ENCODE measurements at places on chromosomes 1 and 21.
A peak's percentile ranks its signal among the peaks of the same experiment; 100 is the strongest.

DNA sequence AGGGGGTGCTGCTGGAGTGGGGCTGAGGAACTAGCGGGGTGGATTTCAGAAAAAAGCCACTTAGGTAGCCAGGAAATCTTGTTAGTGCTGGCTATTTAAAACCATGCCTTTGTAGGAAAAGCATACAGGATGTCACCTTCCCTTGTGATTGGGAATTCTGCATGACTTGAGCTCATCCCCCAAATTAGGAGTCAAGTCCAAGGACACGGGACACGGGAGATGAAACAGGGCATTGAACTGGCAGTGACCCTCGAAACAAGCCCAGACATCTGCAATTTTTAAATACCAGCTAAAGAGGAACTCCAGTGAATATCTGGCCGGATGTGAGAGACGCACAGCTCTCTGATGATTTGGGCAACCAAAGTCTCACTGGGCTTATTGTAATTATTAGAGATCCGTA lies 32.8 kb downstream of the C2CD2 start:
- DNase-seq: no peak

- DNase-seq: no peak
These were observed 1.6 kb downstream of the AGO4 start for GRCh38 chr1:35809114-35810095.

GRCh38 chr1:15383810-15384209 lies 25.9 kb upstream of the EFHD2 start:
- DNase-seq: no peak

DNA sequence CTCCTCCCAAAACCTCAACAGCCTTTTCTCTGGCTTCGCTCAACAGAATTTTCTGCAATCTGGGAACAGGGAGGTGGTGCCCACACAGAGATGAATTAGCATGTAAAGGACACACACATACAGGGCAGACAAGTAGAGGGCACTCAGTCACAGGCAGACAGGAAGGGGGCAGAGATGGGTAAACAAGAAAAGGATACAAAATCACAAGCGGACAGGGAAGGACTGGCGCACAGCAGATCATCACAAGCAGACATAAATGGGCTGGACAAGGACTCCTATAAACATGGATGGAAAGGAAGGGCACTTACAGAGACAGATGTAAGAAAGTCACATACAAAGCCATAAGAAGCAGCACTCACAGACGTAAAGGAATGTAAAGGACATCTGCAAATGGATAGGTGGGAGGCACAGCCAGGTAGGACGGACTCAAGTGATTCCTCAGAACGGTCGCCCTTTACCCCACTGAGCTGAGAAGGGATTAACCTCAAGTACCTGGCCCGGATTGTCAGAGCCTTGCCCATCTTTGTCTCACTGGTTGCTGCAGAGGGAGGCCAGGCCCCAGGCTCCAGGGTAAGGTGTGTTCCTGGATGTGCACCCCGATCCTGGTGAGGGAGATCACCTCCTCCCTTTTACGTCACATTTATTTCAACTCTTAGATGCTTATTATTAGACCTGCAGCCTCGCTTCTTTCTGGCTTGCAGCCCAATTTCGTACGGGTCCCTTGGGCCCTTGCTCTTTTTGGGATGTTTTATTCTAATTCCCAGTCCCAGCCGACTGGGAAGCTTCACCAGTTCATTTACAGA lies 836 bp upstream of the PRCC start:
- peak; percentile 28 for DNase-seq

- no peak for DNase-seq
These were observed 53.2 kb downstream of the DDAH1 start for GRCh38 chr1:85411567-85412305.

- no peak for DNase-seq
These were observed 246.1 kb upstream of the DUSP10 start for GRCh38 chr1:221987860-221988520.

DNA sequence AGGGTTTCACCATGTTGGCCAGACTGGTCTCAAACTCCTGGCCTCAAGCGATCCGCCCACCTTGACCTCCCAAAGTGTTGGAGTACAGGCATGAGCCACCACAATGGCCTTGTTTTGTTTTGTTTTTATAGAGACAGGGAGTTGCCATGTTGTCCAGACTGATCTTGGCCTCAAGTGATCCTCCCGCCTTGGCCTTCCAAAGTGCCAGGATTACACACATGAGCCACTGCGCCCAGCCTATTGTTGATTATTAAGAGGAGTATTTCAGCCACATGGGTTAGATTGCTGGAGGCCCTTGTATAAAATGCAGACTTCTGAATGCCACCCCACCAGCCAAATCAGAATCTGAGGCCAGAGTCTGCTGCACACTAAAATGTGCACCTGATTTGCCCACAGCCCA lies 57.2 kb upstream of the ANGPTL1 start:
- DNase-seq: no peak

- DNase-seq: no peak
These were observed 225.3 kb upstream of the B3GALT2 start for GRCh38 chr1:193411714-193412113.

DNA sequence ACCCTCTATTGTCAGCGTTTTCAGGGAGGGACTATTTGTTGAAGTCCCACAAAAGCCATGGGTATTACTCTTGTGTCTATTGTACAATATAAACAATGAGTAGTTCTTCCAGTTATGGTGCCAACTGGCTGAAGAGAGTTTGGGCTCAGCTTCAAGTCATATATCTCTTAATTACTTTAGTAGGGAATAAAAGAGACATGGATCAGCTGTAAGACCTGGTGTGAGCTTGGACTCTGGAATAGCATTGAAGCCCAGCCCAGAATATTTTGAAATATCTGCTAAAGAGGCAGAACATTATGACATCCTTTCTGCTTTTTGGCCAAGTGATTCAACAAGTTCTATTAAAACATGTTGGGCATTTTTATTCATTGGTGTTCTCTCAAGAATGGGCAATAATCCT lies 224.9 kb downstream of the BACH1 start:
- no peak for DNase-seq

GRCh38 chr1:17658837-17659236 lies 96.3 kb upstream of the ACTL8 start:
- DNase-seq: no peak

DNA sequence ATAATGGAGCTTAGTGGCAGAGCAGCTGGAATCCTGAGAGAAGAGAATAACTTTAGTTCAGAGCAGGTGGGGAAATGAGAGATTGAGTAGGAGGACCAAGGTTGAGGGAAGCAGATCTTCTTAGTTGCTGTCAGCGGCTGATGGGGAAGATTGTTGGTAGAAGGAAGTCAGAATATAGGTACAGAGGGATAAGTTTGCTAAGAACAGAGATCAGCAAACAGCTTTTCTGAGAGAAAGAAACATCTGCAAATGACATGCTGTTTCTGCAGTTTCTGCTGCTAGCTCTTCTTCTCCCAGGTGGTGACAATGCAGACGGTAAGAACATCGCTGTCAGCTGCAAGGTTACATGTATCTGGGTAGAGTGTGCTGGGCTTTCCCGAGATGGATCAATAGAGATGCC lies at the start of gene CD1C:
TSS of gene CD1C (plus strand) at position 113 of the 400 bp plus-strand sequence. CDS start at position 255, 142 bp downstream.
- no peak for DNase-seq

- no peak for DNase-seq
These were observed 21.7 kb downstream of the INKA2 start for GRCh38 chr1:111717450-111717849.

DNA sequence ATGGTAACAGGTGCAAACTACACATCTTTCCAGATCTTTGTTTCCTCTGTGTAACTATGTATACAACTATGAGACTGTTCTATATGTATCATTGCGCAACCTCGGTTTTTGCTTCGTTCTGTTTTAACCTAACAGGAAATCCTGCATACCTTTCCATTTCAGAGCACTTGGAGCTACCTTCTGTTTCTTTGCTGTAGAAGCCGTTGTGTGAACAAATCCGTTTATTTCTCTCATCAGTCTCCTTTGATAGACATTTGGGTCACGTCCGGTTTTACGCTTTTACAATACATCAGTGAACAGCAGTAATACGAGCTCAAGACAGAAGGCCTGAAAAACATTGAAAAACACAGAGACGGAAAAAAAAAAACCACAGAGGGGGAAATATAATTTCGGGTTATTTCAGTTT lies 10.5 kb downstream of the ATP5IF1 start:
- no peak for DNase-seq

DNA sequence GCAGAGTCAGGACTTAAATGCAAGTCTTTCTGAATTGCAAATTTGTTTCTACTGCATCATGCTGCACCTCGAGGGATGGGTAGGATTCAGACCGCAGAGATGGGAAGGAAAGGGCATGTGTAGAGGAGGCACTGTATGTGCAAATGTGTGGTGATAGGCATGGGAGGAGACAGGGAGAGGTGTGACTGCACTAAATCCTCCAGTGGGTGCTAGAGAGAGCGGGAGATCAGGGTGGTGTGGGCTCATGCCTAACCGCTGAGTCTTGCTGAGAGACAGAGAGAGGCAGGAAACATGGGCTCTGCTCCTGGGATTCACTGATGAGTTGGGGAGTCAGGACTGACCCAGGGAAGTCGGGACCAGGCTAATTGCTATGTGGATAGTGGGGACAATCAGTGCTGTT lies 61.1 kb downstream of the PTPRU start:
- no peak for DNase-seq

GRCh38 chr1:51714374-51715019 lies 97.6 kb downstream of the OSBPL9 start:
- no peak for DNase-seq

- DNase-seq: no peak
These were observed 39.5 kb downstream of the ADSS2 start for GRCh38 chr1:244412176-244412575.

DNA sequence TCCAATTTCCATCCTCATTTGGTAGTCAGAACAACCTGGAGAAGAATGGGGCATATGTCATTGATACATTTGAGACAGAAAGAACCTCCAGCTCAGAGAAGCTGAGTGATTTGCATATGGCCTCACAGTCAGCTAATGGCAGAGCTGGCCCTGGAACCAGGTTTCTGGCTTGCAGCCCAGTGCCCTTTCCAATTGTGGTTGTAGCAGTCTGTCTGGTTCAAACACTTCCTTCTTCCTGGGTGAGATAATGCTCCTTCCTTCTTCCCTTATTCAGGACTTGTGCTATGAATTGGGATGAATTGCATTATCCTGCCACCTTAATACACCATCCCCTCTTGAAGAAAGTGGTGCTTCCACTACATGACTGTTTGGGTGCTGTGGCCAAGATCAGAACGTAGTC lies 24.2 kb downstream of the SLC5A9 start:
- no peak for DNase-seq

GRCh38 chr1:215568299-215568692 lies 1.2 kb downstream of the KCTD3 start:
- DNase-seq: no peak
